ENCODE measurements at places on chromosomes 11 and 22.

DNA sequence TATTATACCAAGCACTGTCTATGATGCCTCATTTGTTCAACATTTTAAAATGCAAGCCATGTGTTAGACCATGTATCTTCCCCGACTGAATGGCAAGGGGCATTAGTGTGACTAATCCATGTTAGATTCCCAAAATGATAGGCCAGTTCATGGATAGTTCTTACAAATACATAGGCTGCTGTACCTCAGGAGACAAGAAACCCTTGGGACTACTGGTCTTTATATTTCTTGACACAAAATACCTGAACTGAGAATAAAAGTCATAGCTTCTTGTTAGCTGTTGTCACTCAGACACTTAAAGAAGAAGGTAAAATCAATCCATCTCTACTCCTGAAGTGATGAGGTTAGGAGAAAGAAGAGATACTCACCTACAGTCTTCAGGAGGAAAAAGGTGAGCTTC, at the start of gene OR8D4:
Gene OR8D4, plus strand, starts transcription at position 301 of the 400 bp plus-strand sequence. CDS start 4,265 bp downstream, outside the sequence.
- DNase-seq, result no peak

- no peak for DNase-seq
Observed at GRCh38 chr11:73272680-73273038, 521 bp downstream of the P2RY6 start.

- no peak for DNase-seq
Observed at GRCh38 chr22:46824344-46824909, 62.0 kb downstream of the TBC1D22A start.

- DNase-seq, result no peak
Observed at GRCh38 chr22:29883775-29884097, 762 bp downstream of the MTMR3 start.

GRCh38 chr11:8839957-8840945, 70.7 kb upstream of the AKIP1 start:
- DNase-seq, result no peak

DNA sequence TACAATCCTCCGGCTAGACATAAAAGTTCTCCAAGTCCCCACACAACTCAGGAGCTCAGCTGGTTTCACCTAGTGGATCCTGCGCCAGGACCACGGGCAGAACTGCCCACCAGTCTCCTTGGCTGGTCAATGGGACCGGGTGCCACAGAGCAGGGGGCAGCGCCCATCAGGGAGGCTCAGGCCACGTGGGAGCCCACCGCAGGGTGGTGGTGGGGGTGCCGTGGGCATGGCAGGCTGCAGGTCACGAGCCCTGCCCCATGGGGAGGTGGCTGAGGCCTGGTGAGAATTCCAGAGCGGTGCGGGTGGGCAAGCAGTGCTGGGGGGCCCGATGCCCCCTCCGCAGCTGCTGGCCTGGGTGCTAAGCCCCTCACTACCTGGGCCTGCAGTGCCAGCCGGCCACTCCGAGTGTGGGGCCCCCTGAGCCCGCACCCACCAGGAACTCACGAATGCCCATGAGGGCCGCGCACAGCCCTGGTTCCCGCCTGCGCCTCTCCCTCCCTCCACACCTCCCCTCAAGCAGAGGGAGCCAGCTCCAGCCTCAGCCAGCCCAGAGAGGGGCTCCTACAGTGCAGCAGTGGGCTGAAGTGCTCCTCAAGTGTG, 1091.9 kb upstream of the TENM4 start:
- DNase-seq, result no peak

DNA sequence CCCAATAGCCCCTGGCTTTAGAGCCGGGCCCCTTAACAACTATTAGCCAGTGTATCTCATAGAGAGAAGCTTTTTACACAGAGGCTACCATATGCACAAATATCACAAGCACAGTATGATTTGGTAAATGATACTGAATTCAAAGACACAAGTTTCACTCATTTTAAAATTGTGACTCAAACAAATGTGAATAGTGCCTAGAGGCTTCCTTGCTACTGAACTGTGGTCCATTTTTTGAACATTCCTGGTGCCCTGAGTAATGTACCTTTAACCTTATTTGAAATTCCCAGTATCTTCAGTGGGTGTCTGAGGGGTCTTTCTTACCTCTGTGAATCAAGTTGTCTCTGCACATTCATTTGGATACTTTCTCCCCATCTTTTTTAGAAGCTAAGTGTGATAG, 156.2 kb downstream of the MAML2 start:
- DNase-seq, result no peak

DNA sequence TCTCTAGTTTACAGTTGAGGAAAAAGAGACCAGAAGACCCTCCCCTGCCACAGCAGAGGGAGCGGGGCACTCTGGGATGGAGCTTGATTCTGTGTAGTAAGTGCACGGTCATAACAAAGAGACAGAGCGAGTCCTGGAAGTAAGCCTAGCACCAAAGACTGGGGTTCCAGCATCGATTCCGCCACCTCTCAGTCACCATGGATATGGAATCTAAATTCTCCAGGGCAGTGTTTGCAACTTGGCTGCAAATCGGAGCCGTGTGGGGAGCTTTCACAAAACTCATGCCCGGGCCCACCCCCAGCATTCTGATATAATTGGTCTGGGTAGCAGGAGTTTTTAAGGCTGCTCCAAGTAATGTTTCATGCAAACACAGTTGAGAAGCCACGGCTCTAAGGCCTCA, 129.5 kb upstream of the OPCML start:
- no peak for DNase-seq

GRCh38 chr11:109040303-109040702, 375.4 kb downstream of the DDX10 start:
- no peak for DNase-seq

DNA sequence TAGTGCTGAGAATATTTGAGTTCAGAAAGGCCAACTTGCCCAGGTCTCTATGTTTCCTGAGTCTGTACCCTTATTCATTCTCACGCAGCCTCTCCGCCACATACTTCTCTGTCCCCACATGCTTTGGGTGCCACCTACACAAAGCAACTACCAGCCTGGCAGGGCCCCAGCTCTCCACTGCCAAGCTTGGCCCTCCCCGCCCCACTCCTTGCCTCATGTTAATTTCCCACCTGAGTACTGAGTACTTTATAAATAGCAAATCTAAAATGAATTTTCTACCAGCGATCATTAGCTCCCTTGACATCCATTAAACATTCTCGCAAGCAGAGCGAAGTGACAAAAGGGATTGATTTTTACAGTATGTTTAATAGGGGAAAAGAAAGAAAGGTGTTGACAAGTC, 20.8 kb downstream of the NTM start:
- no peak for DNase-seq

GRCh38 chr22:44270556-44270880, 42.2 kb downstream of the SHISAL1 start:
- no peak for DNase-seq

- no peak for DNase-seq
Observed at GRCh38 chr11:3834664-3835461, 5.9 kb downstream of the RHOG start.

GRCh38 chr22:45441138-45441537, 27.6 kb downstream of the RIBC2 start:
- peak; percentile 63 for DNase-seq

DNA sequence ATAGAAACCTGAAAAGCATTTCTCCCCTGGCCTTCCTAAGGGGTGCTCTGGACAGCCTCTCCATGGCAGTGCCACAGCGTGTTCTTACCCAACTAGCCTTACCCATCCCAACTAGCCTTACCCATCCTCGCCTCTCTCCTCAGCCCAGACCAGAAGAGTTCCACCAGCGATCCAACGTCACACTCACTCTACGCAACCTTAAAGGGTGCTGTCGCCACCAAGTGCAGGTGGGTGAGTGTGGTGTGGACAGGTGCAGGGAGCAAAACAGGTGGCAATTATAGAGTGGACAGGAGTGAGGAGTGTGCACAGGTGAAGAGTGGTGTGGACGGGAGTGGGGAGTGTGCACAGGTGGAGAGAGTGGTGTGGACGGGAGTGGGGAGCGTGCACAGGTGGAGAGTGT, 17.8 kb downstream of the TMEM121B start:
- no peak for DNase-seq

DNA sequence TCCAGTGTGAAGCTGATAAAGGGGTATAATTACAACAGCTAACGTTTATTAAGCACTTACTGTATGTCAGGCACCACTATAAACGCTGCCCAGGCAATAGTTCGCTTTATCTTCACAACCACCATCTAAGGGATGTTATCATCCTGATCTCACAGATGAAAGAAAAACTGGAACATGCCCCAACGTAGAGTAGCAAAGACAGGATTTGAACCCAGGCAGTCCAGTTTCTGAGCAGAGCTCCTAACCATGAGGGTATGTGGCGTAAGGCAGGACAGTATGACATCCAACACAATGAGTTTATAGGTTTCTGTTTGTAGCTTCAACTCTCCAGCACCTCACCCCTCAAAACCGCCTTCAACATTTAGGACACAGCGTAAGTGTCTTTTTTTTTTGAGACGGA, 59.5 kb downstream of the AHNAK start:
- DNase-seq, result no peak

GRCh38 chr22:37187891-37188761, at the start of gene C1QTNF6:
C1QTNF6 (minus strand) TSS chr22:37188247; CDS start chr22:37188213, 34 bp downstream.
- DNase-seq, result no peak

- DNase-seq, result no peak
Observed at GRCh38 chr11:9787260-9787659, 123.4 kb downstream of the SWAP70 start.

DNA sequence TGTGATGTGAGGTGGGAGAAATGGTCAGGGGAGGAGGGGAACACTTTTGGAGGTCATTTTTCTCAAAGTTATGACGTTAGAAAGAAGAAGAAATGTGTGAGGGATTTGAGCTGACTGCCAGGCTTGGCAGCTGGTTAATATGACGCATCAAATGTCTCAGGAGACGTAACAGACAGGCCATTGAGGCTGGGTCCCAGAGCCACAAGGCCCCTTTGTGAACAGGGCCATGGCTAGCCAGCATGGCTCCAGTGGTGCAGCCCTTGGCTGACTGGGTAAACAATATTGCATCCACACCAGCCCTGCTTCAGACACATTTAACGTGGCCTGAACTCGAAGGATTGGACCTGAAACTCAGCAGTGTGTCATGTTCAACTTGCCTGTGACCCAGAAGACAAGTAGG, 34.3 kb downstream of the AMOTL1 start:
- DNase-seq, result no peak

DNA sequence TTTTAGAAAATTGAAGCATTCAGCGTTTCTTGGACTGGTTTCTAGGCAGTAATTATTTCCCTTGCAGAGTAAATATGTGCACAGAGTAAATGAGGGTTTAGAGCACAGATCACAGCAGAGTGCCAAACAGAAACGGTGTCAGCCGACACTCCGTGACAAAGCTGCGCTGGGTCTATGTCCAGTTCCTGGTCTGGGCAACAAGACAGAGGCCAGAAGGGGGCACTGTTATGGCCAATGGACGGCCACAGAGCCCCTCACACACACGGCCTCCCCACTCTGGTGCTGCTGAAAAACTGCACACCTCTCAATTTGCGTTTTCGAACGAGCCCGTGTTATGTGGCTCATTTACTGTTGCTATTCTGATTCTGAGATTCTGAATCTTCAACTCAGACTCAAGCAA, 180.7 kb downstream of the MPPED1 start:
- no peak for DNase-seq
